CD4-positive, alpha-beta T cell treated with Interleukin-17A for 1 hour (primary cell): ENCODE measurements at places on chromosomes 6 and 20.

- no peak for DNase-seq
These were observed 10.2 kb upstream of the NEDD9 start for GRCh38 chr6:11242711-11243110.

DNA sequence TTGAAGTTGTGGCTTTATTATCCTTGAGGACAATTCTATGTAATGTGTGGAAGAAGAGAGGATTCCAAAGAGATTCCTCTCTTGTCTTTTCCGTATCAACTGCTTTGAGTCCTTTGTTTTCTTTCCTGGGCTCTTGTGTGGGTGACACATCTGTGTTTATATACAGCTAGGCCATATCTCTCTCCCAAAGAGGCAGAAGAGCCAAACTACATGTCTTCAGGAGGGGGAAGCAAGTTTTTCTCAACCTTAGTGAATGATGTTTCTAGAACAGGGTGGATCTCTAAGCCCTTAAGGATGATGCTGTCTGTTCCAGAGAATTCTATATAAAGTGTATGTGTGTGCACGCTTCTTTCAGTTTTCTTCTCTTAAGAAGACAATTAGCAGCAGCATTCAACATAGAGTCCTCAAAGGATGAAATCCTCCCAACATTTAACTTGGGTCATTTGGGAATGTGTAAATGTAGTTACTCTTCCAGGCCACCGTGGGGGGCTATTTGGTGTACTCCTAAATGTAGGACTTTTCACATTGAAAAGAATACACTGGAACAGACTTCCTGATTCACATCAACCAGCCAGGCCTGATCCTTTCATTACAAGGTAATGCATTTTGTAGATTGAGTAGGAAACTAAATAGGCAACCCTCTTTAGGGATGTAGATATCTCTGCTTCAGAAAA, 92.8 kb upstream of the EEF1E1 start:
- no peak for DNase-seq

- no peak for DNase-seq
These were observed 3.0 kb upstream of the SDCBP2 start for GRCh38 chr20:1331801-1332453.

DNA sequence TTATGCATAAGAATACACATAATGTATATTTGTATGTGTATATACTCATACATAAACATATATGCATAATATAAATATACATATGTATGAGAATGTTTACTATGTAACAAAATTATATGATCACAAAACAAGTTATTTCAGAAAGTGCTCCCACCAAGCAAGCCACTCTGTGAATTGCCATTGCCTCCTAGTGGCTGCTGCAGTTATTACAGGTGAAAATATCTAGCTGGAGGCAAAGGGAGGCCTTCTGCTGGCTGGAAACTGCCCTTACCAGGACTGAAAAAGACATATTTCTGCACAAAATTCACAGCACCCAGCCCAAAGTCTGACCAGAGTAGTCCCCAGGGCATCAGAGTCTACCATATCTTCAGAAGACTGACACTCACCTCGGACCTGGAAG, 14.4 kb upstream of the ADAM33 start:
- no peak for DNase-seq

- DNase-seq, result no peak
These were observed 31.7 kb upstream of the SCUBE3 start for GRCh38 chr6:35181933-35182612.

DNA sequence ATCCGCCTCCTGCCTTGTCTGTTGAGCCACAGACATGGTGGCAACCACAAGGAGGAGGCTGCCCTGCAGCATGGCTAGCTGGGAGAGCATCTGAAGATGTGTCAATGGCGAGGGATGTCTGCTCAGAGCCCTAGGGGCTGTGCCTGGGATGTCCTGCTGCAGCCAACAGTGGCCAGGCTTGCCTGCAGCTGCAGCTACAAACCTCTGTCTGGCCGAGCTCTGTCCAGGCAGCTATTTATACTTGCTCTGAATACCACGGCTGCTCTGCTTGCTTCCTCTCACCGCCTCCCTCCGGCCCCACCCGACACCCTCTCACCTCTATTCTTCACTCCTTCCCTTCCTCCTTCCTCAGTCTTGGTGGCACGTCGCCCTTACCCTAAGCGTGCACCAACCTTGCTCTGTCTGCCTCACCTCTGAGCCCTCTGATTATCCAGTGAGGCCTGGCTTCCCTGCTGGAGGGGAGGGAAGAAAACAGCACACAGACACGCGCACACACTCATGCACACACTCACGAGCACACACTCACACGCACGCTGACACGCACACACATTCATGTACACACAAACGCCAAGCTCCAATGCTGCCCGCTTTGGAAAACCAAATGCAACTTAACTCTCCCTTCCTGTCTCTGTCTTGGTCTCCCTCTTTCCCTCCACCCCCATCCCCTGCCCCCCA, at the start of gene ANGPT4:
ANGPT4 (minus strand) TSS at position 210 of the 675 bp plus-strand sequence; CDS start at position 90, 120 bp downstream.
- no peak for DNase-seq

GRCh38 chr6:138572167-138572875, 73.0 kb upstream of the NHSL1 start:
- DNase-seq, result no peak

DNA sequence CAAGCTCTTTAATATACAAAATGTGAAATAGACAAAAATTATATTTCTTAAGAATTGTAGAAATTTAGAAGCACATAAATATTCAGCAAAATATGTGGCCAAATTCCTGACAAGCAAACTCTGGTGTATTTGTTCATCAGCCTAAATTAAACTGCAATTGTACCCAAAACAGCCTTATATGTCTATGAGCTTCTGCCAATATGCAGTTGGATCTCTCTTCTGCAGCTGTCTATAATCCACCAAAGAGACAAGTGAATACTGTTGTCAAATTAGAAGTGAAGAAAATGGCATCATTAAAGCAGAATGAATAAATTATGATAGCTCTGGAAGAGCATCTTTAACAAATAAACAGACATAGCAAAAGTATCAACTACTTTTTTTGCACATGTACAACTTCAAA, 755.7 kb downstream of the GRIK2 start:
- no peak for DNase-seq

DNA sequence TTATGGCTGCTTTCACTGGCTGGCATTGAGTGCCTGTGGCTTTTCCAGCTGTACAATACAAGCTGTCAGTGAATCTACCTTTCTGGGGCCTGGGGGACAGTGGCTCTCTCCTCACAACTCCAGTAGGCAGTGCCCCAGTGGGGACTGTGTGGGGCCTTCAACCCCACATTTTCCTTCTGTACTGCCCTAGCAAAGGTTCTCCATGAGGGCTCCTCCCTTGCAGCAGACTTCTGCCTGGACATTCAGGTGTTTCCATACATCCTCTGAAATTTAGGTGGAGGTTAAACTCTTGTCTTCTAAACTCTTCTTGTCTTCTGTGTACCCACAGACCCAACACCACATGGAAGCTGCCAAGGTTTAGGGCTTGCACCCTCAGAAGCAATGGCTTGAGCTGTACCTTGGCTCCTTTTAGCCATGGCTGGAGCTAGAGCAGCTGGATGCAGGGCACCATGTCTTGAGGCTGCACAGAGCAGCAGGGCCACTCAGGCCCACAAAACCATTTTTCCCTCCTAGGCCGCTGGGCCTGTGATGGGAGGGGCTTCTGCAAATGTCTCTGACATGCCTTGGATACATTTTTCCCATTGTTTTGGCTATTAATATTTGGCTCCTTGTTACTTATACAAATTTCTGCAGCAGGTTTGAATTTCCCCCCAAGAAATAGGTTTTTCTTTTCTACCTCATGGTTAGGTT, 9.6 kb downstream of the PEX7 start:
- DNase-seq, result no peak

GRCh38 chr6:113530769-113531168, 326.4 kb upstream of the MARCKS start:
- no peak for DNase-seq

GRCh38 chr6:146582857-146583256, 15.9 kb upstream of the ADGB start:
- DNase-seq, result no peak

- DNase-seq, result no peak
These were observed 55.4 kb downstream of the MRPL14 start for GRCh38 chr6:44071670-44072451.

DNA sequence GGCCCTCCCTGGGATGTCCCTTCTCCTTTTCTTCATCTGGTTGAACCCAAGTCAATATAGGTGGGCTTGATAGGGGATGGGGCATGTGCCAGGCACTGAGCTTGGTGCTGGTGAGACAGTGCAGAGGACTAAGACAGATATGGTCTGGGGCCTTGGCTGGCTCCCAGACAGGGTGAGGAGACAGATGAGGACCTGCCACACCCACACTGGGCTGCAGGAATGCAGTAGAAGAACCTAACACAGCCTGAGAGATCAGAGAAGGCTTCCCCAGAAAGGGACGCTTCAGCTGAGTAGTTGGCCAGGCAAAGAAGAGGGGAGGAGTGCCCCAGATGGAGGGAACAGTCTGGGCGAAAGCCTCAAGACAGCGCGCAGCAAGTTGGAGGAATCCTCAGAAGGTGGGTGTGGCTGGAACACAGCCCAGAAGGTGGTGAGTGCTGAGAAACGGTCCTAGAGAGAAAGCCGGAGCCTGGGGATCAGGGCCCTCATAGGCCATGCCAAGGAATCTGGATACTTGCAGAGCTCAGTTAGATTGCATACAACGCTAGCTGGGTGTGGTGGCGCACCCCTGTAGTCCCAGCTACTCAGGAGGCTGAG, 26.4 kb downstream of the CD40 start:
- DNase-seq, result no peak

GRCh38 chr6:30730601-30731435, 10.7 kb downstream of the TUBB start:
- peak; percentile 88 for DNase-seq

GRCh38 chr6:20463396-20463795, 61.7 kb downstream of the E2F3 start:
- DNase-seq, result no peak

GRCh38 chr6:17004269-17004668, 97.6 kb upstream of the STMND1 start:
- DNase-seq, result no peak

DNA sequence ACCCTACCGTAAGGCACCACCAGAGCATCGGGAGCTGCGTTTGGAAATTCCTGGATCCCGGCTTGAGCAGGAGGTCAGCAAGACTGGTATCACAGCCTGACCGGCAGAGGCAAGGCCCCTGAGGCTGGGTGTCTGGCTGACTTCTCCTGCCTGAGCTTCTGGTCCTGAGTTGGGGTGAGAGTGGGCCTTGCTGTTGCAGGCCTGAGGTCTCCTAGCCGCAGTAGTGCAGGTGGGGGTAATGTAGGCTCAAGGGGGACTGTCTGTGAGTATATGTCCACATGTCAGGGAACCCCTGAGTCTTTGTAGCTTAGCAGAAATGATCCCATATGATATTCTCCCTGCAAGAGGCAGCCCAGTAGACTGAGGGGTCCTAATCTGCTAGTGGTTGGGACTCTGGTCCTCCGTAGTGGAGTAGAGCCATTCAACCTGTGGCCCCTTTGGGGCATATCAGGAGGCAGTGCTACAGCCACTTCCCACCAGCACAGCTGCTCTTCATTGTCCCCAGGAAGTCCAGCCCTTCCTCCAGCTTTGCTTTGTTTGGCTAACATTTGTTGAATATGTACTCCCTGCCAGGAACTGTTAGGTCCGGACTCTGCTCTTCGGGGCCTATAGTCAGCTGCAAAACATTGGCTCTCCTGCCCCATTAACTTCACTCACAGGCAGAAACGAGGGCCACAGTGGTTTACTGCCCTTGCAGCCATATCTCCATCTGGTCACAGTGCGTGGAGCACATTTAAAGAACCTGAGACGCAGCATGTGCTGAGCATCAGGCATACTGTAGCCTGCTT, 10.9 kb downstream of the LRRC73 start:
- DNase-seq, result no peak

DNA sequence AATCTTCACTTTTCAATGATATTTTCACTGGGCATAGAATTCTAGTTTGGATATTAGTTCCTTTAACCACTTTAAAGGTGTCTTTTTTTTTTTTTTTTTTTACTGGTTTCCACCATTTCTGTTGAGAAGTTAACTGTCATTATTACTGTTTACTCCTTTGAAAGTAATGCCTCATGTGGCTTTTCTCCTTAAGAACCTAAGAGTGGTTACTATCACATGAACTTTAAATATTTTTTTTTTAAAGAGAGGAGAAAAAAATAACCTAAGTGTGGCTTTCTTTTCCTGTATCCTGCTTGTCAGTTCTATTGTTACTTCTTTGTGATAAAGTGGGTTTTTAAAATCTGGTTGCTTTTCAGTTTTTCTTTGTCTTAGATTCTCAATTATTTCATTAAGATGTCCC, 229.5 kb downstream of the CDH26 start:
- DNase-seq, result no peak

- no peak for DNase-seq
These were observed 25.4 kb upstream of the IYD start for GRCh38 chr6:150343434-150343833.

DNA sequence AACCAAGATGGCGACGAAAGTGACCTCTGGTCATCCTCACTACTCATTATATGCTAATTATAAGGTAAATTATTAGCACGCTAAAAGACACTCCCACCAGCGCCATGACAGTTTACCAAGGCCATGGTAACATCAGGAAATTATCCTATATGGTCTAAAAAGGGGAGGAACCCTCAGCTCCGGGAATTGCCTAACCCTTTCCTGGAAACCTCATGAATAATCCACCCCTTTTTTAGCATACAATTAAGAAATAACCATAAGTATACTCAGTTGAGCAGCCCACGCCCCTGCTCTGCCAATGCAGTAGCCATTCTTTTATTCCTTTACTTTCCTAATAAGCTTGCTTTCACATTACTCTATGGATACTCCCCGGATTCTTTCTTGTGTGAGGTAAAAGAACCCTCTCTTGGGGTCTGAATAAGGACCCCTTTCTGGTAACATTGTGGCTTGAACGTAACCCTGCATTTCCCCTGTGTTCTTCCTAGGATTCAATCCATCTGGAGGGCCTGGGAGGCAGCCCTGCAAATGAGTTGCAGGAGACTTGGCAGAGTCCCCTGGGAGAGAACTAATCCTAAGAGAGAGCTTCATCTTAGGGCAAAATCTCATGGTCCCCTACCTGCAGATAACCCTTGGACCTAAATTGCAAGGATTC, 225.6 kb upstream of the JARID2 start:
- DNase-seq, result no peak

- peak; percentile 78 for DNase-seq
These were observed 2.2 kb upstream of the CCDC167 start for GRCh38 chr6:37501632-37502491.

GRCh38 chr20:47273591-47274235, 82.8 kb downstream of the ZMYND8 start:
- no peak for DNase-seq

DNA sequence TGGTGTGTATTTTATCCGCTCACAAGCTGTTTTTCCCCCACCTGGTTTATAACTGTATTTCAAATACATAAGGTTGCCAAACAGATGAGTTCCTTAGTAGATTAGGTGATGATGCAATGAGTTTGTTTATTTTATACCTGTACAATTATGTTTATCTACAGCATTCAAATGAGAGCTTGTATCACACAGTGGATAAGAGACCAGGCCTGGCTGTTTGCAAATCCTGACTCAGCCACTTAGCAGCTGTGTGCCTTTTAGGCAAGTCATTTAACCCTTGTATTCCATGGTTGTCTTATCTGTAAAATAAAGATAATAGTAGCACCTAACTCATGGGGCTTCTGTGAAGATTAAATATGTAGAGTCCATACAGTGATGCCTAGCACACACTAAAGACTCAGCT, 143.7 kb downstream of the MOXD1 start:
- no peak for DNase-seq

- DNase-seq, result peak; percentile 62
These were observed 50.4 kb downstream of the HLA-DPB1 start for GRCh38 chr6:33126101-33126714.
